ENCODE measurements at places on chromosomes 2 and 18.

DNA sequence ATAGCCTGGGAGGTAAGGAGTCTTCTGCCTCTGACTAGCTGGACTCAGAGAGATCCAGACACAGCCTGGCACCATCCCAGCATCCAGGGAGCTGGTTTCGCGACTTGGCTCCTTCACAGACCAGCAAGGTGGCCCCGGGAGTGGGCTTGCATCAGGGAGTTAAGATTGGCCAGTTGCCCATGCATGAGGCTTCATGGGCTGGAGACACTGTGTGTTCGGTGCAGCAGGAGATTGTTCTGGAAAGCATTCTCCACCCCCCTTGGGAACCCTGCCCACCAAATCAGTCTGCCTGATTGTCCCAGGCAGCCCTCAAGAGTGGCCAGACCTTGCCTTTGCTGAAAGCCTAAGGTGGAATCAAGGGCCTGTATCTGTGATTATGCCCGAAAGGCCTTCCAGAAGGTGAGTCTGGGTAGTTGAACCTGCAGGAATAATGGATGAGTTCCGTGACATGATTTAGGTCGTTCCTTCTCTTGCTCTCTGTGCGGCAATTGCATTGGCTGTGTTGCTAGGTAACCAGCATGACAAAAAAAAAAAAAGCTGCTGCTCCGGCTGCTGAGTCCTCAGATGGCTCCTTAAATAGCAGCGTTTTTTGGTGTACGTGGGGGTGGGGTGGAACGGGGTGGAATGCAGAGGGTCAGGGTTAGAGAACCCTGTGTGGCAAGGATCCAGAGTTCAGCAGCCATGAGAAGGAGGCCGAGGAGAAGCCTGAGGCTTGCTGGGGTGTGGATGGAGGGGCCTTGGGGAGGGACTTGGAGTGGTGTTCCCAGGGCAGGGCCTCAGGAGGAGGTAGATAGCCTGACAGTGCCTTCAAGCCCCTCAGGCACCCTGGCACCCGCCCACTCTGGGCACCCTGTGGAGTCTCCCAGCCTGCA, 93.0 kb upstream of the MCFD2 start:
- no peak for DNase-seq

DNA sequence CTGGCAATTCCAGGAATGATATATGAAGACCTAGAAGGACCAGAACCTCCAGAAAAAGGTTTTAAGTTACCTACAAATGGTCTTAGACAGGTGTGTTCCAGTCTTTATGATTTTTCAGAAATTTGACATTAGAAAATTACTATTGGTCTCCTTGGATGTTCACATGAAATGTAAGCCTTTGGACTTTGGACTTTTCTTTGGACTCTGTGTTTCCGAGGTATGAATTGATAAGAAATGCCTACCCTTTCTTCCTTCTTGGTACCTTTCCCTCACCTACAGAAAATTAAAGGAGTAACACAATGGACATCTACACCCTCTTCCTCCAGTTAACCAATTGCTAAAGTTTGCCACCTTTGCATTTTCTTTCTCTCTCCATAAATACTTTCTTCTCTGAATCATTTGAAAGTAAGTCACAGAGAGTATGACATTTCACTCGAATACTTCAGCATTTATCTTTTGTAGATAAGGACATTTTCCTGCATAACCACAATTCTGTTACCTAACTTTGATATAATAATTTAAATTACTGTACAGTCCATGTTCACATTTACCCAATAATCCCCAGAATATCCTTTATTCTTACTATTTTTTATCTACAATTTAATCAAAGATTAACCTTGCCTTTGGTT, 26.2 kb downstream of the CEP192 start:
- no peak for DNase-seq

- DNase-seq: no peak
Observed at GRCh38 chr2:234710066-234710465, 213.2 kb upstream of the ARL4C start.

DNA sequence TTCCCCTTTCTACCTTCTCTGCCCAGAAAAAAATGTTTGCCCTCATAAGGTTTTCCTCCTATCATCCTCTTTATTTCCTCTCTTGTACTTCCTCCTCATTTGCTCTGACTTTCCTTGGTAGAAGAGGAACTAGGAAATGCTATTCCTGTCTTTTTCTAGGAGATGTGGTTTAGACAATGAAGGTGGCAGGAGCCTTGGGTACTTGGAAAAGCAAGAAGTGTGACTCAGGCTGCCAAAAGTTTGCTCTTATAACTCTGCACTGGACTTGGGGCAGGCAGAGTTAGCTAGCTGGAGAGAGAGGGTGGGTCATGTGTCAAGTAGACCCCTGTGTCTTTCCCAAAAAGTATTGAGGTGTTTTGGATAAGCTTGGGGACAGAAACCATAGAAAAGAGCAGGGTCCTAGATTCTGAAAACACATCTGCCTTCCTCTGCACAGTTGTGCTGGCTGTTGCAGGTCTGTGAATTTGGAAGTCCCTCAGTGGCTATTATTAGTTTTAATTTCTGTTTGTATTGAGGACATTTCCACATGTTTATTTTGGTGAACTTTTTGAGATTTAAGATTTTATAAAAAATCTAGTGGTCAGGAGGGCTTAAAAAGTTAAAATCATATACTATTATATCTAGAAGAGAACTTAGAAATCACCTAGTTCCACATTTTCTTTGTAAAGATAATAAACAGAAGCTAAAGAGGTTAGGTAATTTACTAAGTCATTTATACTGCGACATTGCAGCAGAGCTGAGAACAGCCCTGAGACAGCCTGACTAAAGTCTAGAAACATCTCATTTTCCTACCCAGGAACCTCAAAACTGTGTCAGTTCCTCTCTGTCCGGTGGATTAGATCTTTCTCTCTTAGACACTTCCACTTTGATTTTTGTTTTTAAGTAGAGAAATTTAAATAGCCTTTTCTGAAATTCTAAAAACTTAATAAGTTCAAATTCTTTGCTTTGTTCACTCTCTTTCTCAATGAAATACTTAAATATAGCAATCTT, 16.0 kb downstream of the INSIG2 start:
- DNase-seq: no peak

DNA sequence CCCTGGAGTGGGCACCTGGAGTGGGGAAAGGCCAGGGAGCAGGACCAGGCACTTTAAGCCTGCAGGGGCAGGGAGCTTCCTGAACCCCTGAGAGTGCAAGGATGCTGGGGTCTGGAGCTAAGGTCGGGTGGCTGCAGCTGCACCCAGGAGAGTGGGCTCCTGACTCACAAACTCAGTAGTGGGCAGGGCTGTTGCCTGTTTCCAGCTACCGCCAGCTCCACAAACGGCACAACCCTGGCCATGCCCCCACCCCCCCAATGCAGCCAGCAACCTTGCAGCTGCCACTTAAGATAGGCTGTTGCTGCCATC, 688.8 kb downstream of the NYAP2 start:
- DNase-seq: no peak

DNA sequence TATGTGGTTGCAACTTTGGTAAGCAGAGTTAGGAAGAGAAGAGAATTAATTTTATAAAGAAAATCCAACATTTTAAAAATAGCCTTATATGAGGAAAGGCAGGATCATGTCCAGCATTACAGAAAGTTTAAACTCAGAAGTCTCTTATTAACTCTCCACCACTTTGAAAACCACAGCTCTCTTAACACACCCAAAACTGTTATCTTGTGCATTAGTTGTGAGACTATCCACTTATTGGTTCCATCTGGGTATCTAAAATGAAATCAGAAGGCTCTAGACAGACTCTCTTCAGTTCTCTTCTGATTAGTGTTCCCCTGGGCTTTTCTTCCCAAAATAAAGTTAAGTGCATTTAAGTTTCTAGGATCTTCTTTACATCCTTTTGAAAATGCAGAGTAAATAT, 251.5 kb downstream of the TXNL1 start:
- DNase-seq: no peak

DNA sequence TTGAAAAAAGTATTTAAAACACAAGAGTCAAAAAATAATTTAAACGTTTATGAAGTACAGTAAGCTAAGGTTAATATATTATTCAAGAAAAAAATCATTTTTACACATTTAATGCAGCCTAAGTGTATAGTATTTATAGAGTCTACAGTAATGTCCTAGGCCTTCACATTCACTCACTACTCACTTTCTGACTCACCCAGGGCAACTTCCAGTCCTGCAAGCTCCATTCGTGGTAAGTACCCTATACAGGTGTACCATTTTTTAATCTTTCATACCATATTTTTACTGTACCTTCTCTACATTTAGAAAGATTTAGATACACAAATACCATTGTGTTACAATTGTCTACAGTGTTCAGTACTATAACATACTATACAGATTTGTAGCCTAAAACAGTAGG, 20.9 kb upstream of the RPRD1A start:
- DNase-seq: no peak

DNA sequence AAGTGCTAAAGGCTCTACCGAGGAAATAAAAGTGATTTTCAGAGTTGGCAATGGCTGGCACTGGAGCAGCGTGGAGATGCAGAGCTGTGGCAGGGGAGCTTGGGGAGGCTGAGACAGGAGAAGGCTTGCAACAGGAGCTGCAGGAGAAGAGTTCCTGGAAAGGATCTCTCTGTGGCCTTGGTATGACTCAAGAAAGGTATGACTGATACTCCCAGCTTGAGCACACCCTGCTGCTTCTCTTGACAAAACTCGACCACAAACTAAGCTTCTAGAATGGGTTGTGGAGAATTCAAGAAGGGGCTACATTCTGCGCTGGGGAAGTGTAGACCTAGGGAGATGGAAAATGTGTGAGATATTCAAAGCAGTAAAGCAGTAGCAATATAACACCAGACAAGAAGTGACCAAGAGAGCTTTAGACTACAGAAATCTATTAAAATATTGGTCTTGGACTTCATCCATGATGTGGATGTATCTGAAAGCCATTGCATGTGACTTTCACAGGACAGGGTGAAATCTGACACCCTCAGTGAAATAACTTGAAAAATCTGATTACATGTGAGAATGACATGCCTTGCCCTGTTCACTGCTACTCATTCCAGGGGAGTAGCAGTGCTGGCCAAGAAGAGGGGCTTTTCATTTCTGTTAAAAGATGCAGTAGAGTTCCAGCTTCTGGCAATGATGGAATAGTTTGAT, 41.5 kb downstream of the SUCLG1 start:
- DNase-seq: no peak

GRCh38 chr2:17878281-17879136, at the start of gene KCNS3:
KCNS3 (plus strand) TSS chr2:17878667; CDS start chr2:17931009, 52,342 bp downstream.
- peak; percentile 41 for DNase-seq

GRCh38 chr2:67232936-67233335, 164.2 kb upstream of the ETAA1 start:
- DNase-seq: no peak

DNA sequence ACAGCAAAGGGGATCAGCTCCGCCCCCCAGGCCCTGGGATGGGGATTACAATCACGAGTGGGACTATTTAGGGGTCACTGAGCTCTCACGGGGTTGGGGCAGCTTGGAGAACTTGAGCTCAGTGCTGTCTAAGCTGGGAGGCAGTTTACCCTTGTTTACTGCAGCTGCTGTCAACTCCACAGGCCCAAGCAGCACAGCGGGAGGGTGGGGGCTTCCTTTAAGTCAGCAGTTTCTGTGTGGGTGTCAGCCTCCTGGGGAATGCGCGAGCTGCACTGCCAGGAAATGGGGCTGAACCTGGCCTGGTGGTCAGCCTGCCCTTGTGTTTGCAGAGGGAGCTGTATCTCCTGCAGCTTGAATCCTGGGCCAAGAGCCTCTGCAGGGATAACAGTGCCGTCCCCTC, 29.8 kb downstream of the TOGARAM2 start:
- no peak for DNase-seq

DNA sequence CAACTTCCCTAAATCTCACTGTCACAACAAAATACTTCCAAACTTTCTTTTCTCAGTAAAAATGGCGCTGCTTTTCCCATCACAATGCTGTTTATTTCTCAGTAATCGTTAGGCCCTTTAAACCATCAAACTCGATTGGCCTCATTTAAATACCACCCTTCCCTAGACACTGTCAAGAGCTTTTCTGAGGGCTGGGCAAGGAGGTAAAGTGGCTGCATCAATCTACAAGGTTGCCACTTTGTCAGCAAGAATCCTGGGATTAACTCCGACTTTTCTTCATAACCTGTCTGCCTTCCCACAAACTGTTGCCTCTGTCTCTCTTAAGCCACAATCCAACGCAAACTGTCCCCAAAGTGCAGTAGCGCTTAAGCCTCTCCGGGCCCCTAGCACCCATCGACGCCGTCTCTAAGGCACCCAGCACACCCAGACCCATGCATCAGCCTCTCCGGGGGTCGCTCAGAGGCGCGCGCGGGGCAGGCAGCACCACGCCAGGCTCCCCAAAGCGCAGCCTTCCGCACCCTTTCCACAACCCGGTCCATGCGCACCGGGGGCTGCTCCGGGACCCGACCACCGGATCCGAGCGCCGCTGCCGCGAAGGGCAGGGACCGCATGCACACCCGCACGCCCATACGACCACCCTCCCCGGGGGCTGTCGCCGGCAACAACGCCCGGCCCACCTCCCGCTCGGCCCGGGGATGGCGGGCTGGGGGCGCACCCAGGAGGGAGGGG, 683 bp downstream of the MBOAT2 start:
- peak; percentile 50 for DNase-seq

DNA sequence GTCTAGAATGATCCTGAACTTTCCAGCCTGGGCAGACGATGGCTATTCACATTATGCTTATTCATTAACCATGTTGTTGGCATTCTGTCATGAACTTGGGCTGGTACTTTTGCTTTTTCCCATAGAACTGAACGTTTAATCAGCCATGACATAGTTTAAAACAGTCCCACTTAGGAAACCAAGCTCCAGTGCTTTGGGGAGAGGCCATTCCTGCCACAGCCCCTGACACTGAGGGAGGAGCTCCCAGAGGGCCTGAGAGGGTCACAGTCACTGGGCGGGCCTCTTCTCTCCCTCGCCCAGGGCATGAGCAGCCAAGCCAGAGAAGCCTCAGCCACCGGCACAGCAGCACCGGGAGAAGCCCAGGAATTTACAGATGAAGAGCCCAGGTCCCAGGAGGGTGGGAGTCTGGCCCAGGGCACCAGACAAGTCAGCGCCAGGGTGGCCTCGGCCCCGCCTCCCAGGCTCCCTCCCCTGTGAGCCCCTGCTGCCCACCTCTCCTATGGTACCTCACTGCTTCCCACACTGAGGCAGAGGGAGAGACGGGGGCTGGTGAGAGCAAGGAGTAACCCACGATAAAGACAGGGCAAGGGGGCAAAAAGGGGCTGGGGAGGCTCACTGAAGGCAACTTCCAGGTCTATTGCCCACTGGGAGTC, 33.6 kb downstream of the MAL start:
- DNase-seq: no peak

GRCh38 chr2:74789271-74789670, 44.7 kb upstream of the HK2 start:
- no peak for DNase-seq

GRCh38 chr2:173568054-173568453, 213.4 kb downstream of the CDCA7 start:
- DNase-seq: peak; percentile 27

- no peak for DNase-seq
Observed at GRCh38 chr18:75801178-75801577, 373.7 kb upstream of the SMIM21 start.

- no peak for DNase-seq
Observed at GRCh38 chr2:65663831-65664407, 231.5 kb upstream of the SPRED2 start.
